Omental fat pad (tissue), 4 donors: ENCODE measurements at places on chromosomes 2 and 18. TPM values are rescaled to one million over a fixed set of nuclear protein-coding genes. Genes with fewer than 3 reads are reported as not detected.

Gene ABCG8
- total RNA-seq = 0.16 TPM

Gene CDK5R2
- not detected for total RNA-seq

Gene ACTG2
- 7.3 TPM for total RNA-seq

Gene OR6B2
- not detected for total RNA-seq

Gene ANKRD39
- total RNA-seq = 12.6 TPM

Gene C2orf78
- not detected for total RNA-seq

Gene ARHGAP25
- total RNA-seq = 8.4 TPM

Gene FOXD4L1
- total RNA-seq = 0.19 TPM

DNA sequence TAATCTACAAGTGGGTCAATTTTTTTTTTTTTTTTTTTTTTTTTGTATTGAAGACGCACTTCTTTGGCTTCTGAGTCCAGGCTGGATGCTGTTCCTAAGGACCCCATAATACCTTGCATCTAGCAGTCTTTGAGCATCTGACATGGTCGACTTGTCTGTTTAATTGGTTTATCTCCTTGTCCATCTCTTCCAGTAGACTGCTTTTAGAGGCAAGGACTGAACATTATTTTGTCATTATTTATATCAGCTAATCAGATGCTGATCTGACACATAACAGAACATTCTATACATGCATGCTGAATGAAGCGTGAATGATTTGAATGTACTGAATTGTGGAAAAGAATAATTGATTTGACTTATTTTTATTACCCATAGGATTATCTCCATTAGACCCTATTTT, 118.7 kb downstream of the CDH7 start:
- DNase-seq = no peak

DNA sequence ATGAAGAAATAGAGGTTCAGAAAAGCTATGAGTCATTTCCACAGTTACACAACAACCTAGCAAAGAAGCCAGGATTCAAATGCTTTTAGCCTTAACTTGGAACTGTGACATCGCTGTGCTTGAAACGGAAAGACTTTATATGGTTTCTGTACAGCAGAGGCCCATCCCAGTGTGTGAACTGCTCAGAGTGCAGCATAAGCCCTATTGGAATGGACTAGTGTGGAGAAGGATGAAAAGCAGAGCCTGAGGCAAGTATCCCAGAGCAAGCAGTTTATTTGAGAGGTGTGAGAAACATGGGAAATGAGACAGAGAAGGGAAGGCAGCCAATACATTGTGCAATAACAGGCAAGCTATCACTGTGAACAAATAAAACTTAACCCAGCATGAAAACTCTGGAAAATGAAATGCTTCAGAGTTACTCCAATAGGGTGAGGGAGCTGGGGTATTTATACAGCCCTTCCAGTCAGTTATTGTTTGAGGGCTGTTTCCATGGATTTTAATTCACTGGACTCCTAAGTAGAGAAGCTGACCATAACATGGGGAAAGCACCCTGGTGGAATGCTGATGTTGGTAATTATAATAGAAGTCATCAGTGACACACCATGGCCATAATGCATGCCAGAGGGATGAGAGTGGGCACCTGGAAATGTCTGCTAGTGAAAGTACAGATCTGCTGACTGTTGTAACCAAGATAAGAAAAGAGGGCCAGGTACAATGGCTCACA, 254.0 kb upstream of the POU3F3 start:
- no peak for DNase-seq

DNA sequence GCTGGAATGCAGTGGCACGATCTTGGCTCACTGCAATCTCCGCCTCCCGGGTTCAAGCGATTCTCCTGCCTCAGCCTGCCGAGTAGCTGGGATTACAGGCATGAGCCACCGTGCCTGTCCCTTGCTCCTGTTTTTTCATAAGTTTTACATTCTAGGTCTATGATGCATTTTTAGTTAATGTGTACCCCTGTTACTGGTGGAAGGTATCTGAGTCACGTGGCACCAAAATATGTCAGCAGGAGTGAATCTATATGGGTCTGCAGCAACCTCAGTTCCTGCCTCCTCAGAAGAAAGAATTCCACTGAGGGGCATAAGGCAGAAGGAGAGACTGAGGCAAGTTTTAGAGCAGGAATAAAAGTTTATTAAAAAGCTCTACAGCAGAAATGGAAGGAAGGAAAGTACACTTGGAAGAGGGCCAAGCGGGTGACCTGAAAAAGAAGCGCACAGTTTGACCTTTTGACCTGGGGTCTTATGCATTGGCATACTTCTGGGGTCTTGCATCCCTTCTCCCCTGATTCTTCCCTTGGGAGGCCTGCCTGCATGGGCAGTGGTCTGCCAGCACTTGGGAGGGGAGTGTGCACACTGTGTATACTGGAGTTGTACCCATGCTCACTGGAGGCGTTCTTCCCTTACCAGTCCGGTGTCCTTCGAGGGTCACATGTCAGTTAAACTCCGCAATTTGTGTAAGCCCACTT, 1.1 kb upstream of the MFSD2B start:
- DNase-seq = no peak

GRCh38 chr18:5662586-5663090, 118.8 kb upstream of the EPB41L3 start:
- no peak for DNase-seq

- DNase-seq = no peak
These were observed 133.5 kb downstream of the ASB1 start for GRCh38 chr2:238560234-238560633.

DNA sequence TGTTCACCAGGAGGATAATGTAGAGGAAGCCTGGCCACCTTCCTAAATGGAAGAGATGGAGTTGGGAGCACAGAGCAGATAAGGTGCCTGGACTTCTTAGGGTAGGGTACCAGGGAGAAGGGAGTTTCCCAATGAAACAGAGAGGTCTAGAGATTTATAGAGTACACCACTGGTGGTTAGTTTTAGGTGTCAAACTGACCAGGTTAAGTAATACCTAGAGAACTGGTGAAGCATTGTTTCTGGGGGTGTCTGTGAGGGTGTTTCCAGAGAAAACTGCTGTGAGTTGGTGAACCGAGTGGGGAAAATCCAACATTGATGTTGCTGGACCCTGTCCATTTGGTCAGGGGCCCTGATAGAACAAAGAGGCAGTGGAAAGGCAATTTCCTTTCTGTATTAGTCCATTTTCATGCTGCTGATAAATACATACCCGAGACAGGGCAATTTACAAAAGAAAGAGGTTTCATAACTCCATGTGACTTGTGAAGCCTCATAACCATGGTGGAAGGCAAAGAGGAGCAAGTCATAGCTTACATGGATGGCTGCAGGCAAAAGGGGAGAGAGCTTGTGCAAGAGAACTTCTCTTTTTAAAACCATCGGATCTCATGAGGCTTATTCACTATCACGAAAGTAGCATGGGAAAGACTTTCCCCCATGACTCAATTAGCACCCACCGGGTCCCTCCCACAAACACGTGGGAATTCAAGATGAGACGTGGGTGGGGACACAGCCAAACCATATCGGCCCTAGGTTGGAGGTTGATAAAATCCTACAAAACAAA, 260.8 kb downstream of the CBLN2 start:
- no peak for DNase-seq

DNA sequence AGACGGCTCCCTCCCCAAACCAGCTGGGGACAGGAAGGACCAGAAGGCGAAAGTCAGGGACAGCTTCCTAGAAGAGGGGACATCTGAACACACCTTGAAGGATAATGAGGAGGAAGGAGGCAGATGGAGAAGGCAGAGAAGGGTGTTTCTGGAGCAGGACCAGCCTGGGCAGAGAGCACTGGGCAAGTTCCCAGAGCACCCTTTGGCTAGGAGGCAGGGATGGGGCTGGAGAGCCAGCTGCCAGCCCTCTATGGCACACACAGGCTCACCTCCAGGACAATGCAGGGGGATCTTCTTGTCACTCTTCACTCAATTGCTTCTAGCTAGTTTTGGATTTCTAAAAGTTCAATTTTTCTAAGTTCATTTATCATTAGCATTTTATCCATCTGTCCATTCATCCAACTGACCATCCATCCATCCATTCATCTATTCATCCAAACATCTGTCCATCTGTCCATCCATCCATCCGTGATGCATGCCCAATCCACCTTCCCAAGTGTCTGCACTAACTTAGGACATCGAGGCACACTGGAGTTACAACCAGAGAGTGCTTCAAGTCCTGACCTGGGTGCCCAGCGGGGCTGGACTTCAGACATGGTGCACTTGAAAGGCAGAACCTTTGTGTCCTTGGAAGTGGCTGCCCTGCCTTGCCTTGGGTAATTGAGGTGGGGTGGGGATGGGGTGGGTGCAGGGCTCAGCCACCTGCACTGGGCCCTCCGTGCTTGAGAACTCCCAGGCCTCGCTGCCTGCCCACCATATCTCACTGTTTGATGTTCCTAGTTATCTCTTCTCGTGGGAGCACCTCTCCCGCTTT, 42.5 kb downstream of the INHBB start:
- DNase-seq = no peak

GRCh38 chr18:79546781-79547272, 132.8 kb upstream of the CTDP1 start:
- DNase-seq = no peak

DNA sequence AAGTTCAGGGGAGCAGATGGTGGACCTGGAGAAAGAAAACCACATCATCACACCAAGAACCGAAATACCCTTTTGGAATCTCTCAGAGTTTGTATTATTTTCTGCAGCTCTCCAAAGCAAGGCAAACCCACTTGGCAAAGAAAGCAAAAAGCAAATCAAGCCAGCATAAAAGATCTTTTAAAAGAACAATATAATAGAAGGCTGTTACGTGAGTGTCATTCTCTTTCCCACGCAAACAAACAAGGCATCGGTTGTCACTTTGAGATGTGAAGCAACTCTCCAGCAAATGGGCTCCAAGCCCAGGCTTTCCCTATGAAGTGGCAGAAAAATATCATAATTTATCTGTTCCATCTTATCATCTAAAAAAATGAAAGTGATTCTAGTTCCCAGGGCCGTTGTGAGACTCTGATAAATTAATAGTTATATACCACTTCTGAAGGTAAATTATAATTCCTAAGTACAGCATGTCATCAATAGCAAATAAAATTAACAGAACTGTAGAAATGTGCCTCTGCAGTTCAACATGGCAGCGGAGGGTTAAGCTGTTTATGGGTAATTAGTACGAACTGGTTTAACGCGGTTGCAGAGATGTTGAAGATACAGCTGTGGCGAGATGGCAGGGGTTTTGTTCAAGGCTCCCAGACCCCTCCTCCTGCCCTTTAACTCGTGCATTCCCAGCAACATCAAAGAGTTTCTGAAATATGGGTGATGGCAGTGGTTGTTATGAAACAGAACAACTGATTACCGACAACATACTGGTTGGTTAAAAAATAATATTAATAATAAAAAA, 89.2 kb downstream of the EPHA4 start:
- no peak for DNase-seq

DNA sequence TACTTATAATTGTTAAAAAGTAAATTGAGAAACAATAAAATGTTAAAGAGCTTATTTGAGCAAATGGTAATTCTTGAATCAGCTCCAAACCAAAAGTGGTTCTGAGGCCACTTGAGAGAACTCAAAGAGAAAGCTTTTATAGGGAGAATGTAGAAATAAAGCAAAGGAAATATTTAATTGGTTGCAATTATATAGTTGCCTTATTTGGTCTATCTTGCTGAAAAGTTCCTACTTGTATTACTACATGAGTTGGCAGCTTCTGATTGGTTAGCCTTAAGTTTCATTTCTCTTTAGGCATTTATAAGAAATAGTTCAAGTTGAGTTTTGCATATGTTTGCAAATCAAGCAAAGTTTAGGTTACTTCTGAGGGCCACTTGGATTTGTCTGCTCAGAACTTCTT, 38.1 kb downstream of the SCN2A start:
- no peak for DNase-seq

DNA sequence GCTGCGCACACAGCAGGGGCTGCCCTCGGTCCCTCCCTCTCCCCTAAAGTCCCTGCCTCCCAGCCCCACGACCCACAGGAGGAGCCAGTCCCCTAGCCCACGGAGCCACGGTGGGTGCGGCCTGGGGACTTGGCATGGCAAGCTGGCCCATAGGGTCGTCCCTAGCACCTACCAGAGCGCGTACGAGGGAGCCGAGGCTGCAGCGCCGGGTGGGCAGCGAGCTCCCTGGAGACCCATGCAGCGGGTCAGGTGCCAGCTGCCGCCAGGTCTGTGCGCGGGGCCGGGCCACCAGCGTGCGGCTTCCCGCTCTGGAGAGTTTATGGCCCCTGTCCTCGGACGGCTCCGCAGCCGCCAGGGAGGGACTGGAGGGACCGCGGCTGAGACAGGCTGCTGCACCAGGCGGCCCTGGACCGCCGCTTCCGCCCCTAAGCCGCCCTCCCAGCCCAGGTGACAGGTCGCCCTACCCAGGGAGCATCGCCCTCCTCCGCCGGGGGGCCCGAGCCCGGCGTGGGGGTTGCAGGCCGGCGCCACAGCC, 273.6 kb downstream of the CCDC74A start:
- no peak for DNase-seq

DNA sequence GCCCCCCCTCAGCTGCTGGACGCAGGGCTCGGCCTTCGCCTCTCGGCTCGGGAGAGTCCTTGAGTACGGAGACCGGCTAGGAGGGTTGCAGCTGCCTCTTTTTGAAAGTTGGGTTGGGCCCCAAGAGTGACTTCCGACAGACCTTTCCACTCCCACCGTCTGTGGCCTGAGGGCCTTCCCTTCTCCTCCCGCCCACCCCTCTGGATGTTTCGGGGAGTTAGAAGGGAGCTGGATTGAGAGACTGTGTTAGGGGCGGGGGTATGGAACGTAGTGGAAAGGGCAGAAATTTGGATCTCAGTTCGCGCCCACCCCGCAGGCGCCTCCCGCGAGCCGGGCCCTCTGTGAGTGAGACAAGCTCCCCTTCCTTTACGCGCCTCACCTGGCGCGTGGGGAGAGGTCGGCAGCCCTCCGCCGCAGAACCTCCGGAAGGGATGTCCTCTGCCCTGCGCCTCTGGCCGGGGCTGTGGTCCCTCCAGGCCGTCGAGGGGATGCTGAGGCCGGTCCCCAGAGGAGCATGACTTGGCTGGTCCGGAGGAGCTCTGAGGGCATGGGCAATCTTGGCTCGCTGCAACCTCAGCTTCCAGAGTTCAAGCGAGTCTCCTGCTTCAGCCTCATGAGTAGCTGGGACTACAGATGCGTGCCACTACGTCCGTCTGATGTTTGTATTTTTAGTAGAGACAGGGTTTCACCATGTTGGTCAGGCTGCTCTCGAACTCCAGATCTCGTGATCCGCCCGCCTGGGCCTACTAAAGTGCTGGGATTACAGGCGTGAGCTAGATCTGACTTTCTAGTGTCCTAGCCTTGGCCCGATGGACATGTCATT, 15.9 kb downstream of the C2orf74 start:
- no peak for DNase-seq

- no peak for DNase-seq
These were observed 77.8 kb upstream of the STK17B start for GRCh38 chr2:196249171-196249570.
